ENCODE measurements at places on chromosomes 2 and 18. TPM values are rescaled to one million over a fixed set of nuclear protein-coding genes. Genes with fewer than 3 reads are reported as not detected.

Gene AMER3
- total RNA-seq, result not detected

Gene ABCG8
- total RNA-seq, result 121 TPM

Gene RBBP8
- 11.7 TPM for total RNA-seq

GRCh38 chr2:190678444-190679162 is 29.7 kb downstream of the NAB1 start:
- DNase-seq, result no peak

GRCh38 chr18:60560071-60560470 is 187.5 kb upstream of the MC4R start:
- no peak for DNase-seq

GRCh38 chr2:205678541-205679142 is 3.7 kb upstream of the NRP2 start:
- no peak for DNase-seq

DNA sequence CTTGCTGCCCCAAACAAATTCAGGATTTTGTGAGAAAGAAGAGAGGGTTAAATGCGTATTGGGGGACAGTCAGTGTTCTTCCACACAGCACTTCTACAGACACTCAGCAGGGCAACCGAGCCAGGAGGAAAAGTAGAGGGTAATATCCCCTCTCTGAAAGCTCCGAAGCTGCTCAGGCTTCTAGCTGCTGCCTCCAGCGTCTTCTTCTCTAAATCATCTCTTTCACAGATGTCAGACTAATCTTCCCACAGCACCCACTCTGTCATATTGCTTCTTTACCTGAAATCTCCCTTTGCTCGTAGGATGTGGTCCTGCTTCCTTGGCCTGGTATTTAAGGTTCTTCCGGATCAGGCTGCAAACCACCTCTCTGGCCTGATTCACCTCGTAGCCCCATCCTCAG is 117.6 kb upstream of the HAAO start:
- no peak for DNase-seq

DNA sequence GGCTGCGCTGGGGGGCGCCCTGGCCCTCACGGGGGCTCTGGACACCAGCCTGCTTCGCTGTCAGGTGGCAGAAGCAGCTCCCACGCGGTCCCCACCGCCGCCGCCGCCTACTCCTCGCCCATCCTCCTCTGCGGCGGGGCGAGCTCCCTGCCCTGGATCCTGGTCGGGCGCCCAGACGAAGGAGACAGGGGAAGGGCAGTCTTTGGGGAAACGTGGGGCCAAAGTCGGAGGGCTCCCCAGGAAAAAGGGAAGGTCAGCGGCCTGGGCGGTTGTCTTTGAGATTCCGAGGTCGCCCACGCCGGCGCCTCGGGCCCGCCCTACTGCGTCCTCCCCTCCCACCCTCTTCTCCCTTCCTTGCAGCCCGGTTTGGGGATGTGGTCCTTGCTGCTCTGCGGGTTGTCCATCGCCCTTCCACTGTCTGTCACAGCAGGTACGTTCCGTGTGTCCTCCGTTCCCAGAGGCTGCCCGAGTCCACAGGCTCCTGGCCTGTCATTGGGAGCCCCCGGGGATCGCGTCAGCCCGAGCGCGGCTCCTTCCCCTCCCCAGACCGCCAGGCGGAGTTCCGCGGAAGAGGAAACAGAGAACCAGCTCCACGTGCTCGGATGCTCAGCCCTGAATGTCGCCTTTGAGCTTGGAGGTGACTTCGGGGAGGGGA is 800 bp downstream of the IL1RL2 start:
- peak; percentile 62 for DNase-seq

- DNase-seq, result no peak
These were observed 49.8 kb downstream of the ZC3H15 start for GRCh38 chr2:186535861-186536260.

GRCh38 chr2:74438248-74438647 is 3.5 kb downstream of the RTKN start:
- DNase-seq, result no peak

GRCh38 chr2:151482171-151482725 is 72.5 kb downstream of the RIF1 start:
- no peak for DNase-seq

GRCh38 chr2:164899121-164899520 is 56.2 kb downstream of the SLC38A11 start:
- DNase-seq, result no peak

DNA sequence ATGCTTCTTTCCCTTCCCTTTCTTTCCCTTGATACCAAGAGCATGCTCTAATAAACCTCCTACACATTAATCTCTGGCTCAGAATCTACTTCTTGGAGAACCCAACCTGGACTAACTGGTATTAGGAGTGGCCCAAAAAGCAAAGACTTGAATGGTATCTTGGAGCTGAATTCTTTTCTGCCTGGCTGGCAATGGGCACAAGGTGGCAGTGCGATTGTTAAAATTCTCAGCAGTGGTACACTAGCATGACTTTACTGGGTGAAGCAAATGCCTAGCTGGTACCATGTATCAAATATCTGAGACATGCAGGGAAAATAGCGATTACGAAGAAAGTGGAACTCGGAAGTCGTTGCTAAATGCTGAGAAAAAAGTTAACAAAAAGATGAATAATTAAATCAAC is 376.1 kb downstream of the XIRP2 start:
- DNase-seq, result no peak

GRCh38 chr2:191839918-191840804 is 6.7 kb downstream of the CAVIN2 start:
- DNase-seq, result no peak

GRCh38 chr2:241068136-241068941 is 33.7 kb downstream of the MTERF4 start:
- no peak for DNase-seq

GRCh38 chr18:36075862-36076587 is 8.7 kb upstream of the RPRD1A start:
- no peak for DNase-seq

DNA sequence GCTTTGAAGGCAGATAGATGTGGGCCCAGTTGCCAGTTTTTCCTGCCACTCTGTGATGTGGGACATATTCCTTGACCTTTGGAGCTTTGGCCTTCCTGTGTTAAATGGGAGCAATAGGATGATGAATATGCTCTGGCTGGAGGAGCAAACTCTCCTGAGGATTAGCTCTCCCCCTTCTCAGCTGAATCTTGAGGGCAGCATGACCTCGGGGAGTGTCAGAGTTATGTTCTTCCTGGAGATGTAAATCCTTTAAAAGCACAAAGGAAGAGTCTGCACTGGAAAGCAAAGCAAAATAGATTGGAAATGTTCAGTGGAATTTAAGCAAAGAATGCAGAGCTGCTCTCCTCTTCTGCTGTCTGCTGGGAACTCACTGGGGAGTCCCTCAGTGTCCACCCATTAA is 160.1 kb downstream of the ALK start:
- no peak for DNase-seq

Measured in left lobe of liver (tissue), 2 donors.